Stimulated activated CD4-positive, alpha-beta T cell treated with anti-CD3 and anti-CD28 coated beads, Interleukin-15, amount 100 ng/mL, for 1 hour (primary cell): ENCODE measurements at places on chromosomes 12 and 14.
A peak's percentile ranks its signal among the peaks of the same experiment; 100 is the strongest.

GRCh38 chr12:46942579-46942978 lies 116.8 kb upstream of the SLC38A4 start:
- DNase-seq: no peak

DNA sequence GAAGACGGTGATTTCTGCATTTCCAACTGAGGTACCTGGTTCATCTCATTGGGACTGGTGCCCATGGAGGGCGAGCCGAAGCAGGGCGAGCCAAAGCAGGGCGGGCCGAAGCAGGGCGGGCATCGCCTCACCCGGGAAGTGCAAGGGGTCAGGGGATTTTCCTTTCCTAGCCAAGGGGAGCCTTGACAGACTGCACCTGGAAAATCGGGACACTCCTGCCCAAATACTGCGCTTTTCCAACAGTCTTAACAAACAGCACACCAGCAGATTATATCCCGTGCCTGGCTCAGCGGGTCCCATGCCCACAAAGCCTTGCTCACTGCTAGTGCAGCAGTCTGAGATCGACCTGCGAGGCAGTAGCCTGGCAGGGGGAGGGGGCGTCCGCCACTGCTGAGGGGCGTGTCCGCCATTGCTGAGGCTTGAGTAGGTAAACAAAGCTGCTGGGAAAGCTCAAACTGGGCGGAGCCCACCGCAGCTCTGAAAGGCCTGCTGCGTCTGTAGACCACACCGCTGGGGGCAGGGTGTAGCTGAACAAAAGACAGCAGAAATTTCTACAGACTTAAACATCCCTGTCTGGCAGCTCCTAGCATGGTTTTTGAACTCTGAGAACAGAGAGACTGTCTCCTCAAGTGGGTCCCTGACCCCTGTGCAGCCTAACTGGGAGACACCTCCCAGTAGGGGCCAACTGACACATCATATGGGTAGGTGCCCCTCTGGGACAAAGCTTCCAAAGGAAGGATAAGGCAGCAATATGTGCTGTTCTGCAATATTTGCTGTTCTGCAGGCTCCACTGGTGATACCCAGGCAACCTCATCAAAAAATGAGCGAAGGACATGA lies 77.2 kb downstream of the BAZ1A start:
- no peak for DNase-seq

GRCh38 chr14:94227029-94227428 lies 52.9 kb downstream of the PPP4R4 start:
- DNase-seq: no peak

GRCh38 chr12:131749618-131750315 lies 38.9 kb downstream of the SFSWAP start:
- DNase-seq: no peak

DNA sequence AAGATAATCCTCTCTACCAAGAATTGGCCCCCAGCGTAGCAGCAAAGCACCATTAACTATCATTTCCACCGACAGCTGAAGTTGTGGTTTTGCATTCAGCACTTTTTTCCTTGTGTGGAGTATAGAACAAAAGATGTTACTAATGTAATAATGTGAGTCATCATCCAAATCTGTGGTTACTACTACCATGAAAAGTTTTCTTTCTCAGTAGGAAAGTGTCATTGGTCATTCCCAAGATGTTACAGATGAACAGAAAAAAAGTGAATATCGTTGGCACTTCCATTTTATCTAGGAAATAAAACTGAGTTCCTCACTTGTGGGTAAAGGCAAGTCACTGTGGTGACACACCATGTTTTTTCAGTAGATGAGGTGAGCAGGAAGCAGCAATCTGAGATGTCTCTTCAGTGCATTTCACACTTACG lies 30.3 kb upstream of the IFNG start:
- peak; percentile 3 for DNase-seq

DNA sequence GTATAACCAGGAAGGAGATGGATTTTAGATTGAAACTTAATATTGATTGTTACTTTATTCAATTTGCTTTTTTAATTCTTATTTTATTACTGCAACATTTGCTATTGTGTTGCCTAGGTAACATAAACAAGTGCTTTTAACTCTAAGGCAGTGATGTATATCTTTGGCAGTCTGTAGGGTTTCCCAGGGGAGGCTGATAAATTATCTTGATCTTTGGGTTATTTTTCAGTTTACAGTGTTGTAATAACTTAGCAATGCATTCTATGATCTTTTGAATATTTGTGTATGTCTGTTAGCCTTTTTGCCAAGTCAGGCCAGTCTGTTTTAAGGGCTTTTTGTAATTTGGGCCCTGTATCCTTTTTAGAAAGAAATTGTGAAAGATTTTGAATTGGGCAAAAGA lies 7.8 kb upstream of the DTD2 start:
- DNase-seq: no peak

- DNase-seq: no peak
These were observed 1076.7 kb downstream of the TMTC2 start for GRCh38 chr12:83763425-83763824.

DNA sequence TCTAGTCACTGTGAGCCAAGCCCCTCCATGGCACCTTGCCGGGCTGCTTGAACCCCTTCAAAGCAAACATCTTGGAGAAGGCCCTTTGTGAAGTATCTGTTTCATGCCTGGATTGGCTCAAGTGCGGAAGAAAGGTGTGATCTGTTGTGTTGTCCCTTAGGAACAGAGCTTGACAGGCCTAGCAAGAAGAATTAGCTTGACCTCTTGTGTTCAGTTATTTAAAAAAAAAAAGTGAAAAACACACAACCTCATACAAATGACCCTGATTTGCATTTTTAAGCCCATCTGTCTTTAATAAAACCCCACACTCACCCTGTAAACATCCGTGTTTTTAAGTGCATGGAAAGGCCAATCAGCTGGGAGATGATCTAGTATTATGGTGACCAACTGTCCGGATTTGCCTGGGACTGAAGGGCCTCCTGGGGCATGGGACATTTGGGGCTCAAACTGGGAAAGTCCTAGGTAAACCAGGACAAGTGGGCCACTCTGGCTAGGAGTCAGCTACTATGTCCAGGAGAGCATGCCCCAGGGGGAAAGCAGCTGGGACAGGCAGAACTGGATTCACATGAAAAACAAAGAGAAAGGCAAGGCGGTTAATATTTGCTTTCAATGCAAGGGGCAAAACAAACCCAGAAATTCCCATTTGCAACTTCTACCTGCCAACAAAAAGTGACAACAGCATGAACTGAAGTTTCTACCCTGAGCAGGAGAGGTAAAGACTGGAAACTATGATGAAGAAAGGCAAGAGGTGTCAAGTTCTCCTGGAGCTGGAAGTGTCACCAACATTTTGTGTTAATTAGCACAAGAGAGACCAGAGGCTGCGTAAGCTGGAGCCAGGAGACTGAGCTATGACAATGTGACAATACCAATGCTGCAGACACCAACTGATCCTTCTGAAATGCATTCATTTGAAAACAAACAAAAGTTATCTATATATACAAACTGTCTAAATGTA lies 78.6 kb downstream of the CLMN start:
- DNase-seq: no peak

DNA sequence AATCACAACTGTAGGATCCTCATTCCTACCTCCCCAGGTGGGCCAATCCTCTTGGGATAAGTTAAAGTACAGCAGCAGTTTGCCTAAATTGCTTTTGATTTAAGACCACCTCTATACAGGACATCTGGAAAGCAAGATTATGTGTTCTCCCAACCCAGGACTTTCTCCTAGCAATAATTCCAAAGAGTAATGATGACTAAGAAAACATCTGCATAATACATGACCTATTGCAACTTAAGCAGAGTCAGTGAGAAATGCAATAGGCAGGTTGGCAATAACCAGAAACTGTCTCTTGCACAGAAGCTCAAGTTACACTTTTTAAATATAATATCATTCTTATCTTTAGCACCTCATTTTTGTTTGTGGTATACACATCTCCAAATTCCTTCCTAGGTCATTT lies 275.4 kb downstream of the TRHDE start:
- no peak for DNase-seq

DNA sequence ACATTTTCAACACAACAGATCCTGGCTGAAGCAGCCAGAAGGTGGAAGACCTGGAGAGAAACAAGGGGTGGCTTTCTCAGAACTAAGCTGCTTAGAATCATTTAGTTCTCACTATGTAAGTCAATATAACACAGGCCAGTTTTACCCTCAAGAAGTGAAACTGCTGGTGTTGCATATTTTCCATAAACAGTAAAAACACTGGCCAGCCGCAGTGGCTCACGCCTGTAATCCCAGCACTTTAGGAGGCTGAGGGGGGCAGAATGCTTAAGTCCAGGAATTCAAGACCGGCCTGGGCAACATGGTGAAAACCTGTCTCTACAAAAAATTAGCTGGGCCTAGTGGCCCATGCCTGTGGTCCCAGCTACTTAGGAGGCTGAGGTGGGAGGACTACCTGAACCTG lies 11.6 kb downstream of the STX2 start:
- DNase-seq: no peak

DNA sequence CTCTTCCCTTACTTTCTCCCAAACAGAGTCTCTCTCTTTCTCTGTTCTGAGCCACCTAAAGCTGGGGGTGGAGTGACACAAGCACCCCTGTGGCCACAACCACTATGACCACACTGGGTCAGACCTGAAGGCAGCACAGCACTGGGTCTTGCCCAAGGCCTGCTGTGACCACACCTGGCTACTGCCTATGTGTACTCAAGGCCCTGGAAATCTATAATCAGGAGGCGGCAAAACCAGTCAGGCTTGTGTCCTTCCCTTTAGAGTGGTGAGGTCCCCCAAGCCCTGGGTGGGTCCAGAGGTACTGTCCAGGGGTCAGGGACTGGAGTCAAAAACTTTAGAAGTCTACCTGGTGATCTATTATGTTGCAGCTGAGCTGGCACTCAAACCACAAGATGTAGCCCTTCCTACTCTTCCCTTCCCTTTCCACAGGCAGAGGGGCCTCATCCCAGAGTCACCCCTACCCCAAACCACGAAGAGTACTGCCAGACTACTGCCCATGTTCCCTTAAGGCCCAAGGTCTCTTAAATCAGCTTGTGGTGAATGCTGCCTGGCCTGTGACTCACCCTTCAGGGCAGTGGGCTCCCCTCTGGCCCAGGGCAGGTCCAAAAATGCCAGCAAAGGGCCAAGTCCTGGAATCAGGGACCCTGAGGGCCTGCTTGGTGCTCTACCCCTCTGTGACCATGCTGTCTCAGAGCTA lies 179.8 kb upstream of the DYRK2 start:
- DNase-seq: no peak

- no peak for DNase-seq
These were observed 1206.0 kb upstream of the TMEM132C start for GRCh38 chr12:127060933-127061332.

DNA sequence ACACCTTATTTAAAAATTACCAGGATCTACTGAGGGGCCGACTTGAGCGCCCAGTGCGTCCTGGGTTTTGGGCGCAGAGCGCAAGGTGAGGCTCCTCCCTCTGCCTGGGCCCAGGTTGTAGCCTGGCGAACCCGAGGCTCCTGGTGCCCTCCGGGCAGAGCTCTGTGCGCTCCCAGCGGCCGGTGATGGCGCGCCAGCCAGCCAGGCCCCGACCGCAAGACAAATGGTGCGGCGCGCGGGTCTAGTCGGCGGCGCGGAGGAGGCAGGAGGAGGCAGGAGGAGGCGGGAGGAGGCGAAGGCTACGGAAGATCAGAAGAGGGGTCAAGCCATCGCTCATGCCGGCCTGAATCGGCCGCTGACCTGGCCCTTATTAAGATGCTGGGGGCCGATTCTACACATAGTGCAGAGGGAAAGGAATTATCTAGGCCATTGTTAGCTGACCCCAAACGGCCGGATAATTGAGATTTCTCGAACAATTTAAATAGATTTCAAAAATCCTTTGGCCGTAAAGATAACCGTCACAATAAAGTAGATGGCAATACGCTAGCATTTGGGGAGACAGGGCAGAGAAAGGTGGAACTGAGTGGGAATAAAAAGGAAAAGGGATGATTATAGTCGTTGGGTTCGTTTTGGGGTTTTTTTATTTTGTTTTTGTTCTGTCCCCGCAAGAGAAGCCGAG lies 2.8 kb downstream of the TBX5 start:
- DNase-seq: no peak

DNA sequence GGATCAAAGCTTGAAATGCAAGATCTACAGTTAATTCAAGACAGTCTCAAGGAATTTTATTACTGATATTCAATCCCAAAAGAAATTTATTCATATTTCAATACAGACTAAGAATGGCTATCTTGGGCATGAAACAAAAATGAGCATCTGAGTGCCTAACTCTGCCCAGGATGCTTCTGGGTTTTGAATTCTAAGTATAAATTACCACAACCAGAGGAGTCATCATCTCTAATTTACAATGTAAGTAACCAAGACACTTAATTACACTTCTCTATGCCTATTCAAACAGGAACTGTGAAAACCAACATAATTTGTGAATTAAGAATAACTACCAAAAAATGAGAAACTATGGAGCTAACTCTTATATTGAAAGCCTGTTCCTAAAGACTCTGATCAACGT lies 14.1 kb downstream of the OSBPL8 start:
- no peak for DNase-seq

- DNase-seq: no peak
These were observed 65.9 kb downstream of the CMKLR1 start for GRCh38 chr12:108273217-108273616.

- no peak for DNase-seq
These were observed 56.4 kb downstream of the EP400 start for GRCh38 chr12:132006056-132006680.

GRCh38 chr14:68444449-68445168 lies 348.3 kb downstream of the ZFP36L1 start:
- DNase-seq: no peak

GRCh38 chr14:64891839-64892375 lies 12.2 kb upstream of the SPTB start:
- no peak for DNase-seq

DNA sequence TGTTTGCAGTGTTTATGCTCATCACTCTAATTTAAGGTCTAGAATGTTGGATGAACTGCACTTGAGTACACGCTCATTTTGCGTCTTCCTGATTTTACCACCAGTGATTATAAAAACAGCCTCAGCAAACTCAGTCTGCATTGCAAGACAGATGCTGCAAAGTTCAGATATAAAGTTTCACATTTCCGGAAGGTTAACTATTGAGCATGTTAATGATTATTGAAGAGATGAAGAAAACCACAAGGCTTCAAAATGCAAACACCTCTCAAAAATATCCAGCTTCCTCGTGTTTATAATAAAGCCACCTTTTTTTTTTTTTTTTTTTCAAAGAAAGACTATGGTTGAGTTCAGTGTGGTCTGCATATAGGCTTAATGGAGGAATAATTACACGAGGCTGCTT lies 92.1 kb upstream of the BMP4 start:
- no peak for DNase-seq

GRCh38 chr12:38053113-38053512 lies 263.5 kb upstream of the ALG10B start:
- DNase-seq: no peak

DNA sequence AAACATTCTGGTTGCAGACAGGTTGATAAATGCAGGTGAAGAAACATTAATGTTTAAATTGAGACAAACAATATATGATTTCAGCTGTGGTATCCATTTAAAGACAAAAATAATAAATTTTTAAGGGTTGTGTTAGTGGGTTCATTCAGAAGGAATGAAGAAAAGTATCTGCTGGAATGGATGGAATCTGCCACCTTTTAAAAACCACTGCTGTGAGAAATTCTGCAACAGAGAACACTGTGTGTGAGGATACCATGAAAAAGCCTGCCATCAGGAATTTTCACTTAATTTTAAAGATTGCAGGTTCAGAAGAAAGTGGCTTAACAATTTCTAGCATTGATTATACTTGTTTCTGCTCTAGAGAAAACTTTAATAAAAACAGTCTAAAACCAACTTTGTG lies 184.6 kb upstream of the SOX5 start:
- DNase-seq: no peak

- no peak for DNase-seq
These were observed 6.5 kb downstream of the CCDC175 start for GRCh38 chr14:59570122-59570521.
